DMS79 treated with DMSO at 0.1 percent for 48 hours (cell line): ENCODE measurements at places on chromosomes 3 and 15.
A peak's percentile ranks its signal among the peaks of the same experiment; 100 is the strongest.

DNA sequence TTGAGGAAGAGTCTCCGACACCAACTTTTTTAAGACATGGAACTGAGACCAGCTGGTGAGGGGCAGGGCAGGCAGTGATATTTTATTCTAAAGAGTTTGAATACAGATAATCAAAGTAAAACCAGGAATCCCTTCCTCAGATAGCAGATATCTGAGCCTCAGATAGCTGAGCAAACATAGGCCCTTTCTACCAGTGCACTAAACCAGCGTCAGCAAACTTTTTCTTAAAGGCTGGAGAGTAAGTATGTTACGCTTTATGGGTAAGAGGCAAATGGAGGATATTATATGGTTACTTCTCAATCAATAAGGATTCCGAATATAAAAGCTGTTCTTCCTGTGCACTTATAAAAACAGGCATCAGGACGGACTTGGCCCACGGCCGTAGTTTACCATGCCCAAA lies 73.9 kb downstream of the WNT5A start:
- DNase-seq = no peak

DNA sequence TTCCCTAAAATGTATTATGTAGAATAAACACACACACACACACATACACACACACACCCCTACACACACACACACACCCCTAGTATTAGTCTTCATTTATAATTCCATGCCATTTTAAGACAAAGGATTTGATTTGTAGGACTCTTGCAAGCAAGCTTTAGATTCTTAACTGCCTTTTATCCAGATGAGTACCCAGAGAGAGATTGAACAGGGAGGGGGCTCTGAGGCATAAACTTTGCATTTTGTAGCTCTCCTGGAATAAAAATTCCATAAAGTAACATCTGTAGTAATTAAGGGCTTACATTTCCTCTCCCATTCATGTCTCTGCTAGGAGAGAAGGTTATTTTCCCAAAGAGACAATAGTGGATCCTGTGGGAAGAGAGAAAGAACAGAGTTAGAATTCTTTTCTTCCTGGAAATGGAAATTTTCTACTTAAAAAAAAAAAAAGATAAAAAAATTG lies 479.4 kb downstream of the RBMS3 start:
- DNase-seq = no peak

DNA sequence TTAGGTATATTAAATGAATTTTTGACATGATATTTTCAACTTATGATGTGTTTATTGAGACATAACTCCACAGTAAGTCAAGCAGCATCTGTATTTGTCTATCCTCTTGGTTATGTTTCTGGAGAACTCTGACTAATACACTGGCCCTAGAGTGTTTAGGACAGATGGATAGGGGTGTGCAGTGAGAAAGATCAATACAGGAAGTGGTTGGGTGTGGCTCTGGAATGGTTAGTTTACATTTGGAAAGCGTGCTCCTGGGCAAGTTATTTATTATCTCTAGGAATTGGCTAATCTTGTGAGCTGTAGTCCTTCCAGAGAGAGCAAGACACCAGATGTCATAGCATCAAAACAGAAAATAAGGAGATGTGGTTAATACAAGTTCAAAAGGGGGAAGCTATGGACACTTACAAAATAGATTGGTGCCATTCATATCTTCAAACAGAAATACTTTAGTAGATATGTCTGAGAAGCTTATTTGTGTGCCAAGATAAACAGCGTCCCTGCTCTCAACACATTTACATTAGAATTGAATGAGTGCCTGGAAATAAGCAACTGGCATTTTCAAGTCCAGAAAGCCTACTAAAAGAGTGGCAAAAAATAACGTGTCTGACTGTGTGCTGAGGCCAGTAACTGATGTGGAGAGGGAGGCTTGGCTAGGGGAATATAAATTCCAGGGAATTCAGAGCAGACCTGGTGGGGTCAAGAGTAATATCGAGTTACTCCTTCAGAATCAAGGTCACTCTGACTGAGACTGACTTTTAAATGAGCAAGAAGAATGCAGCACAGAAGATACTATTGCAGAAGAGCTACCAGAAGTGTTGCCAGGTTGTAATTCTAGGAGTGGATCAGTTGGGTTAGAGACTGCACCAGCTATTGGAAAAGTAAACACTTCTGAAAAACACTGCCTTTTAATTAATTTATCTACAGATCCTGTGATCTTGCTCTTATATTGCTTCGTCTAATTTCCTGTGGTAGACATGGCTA lies 33.4 kb upstream of the PLAAT1 start:
- no peak for DNase-seq

DNA sequence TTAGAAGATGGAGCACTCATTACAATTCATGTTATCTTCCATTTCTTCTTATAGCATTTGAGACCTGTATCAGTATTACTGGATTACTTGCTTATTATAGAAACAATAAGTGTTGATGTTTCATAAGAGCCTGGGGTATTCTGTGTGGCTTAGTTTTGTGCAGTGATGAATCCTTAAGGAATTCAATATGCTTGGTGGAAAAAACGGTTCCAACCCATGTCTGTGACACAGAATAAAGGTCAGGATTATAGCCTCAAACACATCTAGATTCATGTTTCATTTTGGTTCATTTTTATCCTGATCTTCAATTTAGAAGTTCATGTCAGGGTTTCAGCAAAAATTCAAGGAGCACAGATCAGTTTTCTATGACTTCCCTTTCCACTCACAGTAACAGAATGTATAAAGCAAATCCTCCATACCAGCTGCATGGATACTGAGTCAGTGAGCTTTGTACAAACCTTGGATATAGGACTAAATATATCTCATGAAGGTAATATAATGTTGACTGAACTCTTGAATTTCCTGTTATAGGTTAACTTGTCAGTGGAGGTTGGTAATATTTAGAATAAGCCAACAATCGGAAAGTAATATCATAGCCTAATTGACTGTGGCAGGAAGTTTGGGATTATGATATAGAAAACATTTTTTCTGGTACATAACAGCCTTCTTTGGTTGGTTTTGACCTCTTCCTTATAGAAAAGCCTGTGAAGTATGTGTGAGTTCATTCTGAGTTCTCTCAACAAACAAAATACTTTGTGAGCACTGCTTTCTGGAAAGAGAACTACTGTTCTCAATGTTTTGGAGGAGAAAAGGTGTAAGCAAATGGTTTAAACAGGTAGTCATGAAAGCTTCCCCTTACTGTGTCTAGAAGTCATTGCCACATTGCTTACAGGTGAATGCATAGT lies 218.2 kb upstream of the TPM1 start:
- no peak for DNase-seq

GRCh38 chr3:17182166-17182565 lies 297.4 kb downstream of the PLCL2 start:
- no peak for DNase-seq

DNA sequence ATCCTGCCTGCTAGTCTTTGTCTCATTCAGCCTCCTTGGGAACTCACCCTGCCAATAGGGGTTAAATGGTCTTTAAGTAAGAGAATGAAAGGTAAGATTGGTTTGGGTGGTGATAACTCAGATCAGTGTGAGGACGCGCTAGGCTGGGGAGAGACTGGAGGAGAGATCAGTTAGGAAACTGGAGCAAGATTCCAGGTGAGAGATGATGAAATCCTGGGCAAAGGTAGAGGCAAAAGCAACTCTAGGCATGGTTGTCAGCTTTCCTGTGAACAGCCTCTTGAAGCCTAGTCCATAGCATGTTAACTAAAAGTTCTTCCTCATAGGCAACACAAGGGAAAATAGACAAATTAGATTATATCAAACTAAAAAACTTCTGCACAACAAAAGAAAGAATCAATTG lies 145.2 kb upstream of the ANKRD28 start:
- no peak for DNase-seq

GRCh38 chr3:67154429-67154828 lies 156.3 kb downstream of the KBTBD8 start:
- DNase-seq = no peak

GRCh38 chr3:188510366-188510765 lies 356.4 kb downstream of the LPP start:
- no peak for DNase-seq

- no peak for DNase-seq
Observed at GRCh38 chr3:127100459-127101410, 92.2 kb upstream of the PRR23E start.

GRCh38 chr3:159830523-159831154 lies 158.0 kb upstream of the IL12A start:
- DNase-seq = no peak

DNA sequence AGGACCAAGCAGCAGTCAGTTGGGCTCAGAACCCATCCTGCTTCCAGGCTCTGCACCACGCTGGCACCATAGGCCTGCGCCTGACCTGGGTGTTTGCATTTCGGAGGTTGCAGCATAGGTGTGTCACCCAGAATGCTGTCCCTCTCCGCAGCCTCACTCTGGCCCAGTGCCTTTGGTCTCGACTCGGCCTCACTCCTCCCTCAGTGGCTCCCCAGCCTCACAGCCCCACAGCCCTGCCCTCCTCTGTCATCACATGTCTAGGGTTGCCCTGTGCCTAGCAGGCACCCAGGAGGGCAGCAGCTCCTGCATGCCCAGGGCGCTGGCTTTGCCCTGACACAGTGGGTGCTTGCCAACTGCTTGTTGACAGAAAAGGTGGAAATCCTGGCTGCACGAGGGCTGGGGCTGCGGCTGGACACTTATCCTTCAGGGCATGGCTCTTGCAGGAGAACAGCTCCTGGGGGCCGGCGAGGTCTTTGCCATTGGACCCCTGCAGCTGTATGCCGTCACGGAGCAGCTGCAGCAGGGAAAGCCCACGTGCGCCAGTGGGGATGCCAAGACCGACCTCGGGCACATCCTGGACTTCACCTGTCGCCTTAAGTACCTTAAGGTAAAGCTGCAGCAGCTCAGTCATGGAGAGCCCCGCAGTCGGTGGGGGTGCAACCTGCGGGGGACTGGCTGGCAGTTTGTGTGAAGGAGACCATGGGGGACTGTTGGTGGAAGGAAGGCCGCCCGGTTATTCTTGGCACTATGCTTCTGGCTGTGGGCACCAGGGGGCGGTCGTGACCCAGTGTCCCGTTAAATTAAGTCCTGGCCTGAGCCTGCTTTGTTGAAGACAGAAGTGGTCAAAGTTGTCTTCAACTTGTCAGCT lies 16.2 kb downstream of the NISCH start:
- DNase-seq = no peak

GRCh38 chr15:78149805-78150751 lies 916 bp downstream of the IDH3A start:
- DNase-seq = peak; percentile 54

DNA sequence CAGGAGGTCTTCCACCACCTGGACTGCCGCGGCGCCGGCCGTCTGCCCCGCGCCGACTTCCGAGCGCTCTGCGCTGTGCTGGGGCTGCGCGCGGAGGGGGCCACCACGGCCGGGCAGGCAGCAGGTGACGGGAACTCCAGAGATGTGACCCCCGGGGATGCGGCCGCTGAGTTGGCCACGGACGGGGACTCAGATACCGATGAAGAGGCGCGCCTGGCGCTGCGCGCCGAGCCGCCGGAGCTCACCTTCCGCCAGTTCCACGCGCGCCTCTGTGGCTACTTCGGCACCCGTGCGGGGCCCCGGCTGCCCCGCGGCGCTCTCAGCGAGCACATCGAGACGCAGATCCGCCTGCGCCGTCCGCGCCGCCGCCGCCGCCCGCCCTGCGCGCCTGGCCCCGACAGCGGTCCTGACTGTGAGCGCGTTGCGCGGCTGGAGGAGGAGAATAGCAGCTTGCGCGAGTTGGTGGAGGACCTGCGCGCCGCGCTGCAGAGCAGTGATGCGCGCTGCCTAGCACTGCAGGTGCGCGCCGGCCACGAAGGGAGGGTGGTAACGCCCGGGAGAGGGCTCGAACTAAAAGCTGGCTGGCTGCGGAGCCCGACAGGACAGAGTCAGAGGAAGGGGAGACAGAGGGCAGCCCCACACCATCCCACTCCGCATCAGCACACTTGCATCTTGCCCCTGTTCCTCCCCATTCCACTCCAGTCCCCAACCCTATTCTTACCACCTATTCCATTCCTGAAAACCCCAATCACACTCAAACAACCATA lies 885 bp downstream of the EFCC1 start:
- no peak for DNase-seq

DNA sequence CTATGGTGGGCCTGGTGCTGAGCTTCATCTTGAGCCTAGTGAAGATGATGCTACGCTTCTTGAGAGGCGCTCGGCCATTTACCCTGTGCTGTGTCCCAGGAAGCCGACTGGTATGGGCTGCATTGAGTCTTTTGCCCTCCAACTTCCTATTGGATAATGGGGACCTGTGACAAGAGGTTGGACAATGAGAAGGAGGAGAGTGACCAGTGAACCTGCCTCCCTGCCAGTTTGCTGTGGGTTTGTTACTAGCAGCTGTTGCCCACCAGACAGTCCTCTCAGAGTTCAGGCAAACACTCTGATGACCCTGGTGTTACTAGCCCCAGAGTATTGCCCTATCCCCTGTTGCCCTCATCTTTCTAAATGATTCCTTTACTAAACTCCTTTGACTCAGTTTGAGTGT lies 99.6 kb upstream of the PFN2 start:
- no peak for DNase-seq

- DNase-seq = no peak
Observed at GRCh38 chr3:171904829-171905228, 61.7 kb downstream of the TMEM212 start.

- no peak for DNase-seq
Observed at GRCh38 chr15:97759363-97759762, 201.1 kb upstream of the ARRDC4 start.

DNA sequence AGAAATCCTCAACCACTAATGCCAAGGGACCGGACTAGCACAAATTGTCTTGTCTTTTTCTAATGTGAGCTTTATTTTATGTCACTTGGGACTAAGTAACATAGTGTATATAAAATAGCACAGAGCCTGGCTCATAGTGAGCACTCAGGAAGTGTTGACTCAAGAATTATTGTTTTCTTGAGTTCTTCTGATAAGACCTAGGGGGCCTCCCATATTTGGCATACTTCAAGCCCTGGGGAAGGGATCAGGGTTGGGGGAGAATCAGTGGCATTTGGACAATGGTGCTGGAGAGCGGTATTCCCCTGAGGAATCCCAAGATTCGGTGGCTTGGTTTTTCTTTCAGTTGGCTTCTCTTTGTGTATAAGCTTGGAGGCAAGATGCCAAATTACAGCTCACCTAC lies 19.4 kb downstream of the ZNF80 start:
- no peak for DNase-seq

- no peak for DNase-seq
Observed at GRCh38 chr15:88920186-88920891, 7.2 kb upstream of the MFGE8 start.

DNA sequence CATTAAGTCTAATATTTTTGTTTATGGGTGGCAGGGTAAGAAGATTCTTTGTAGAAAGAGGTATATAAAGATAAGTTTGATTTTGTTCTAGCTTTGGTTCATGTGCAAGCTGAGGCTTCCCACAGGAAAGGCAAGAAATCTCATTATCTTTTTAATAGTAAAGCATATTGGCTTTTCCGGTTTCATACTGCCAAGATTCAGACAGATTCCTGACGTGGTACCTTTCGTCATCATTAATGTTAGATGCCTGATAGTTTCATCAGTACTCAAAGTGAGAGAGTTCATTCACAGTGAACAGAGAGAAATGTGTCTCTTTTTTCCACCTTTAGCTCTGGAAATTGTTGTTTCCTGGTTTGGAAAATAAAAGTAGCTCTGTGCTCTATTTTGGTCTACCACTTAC lies 16.5 kb downstream of the TPM1 start:
- no peak for DNase-seq

GRCh38 chr15:84755736-84756527 lies 7.5 kb downstream of the ZNF592 start:
- no peak for DNase-seq
